ENCODE measurements at places on chromosomes 12 and 14.

- no peak for DNase-seq
Observed at GRCh38 chr12:123497065-123497464, 36.5 kb downstream of the RILPL1 start.

DNA sequence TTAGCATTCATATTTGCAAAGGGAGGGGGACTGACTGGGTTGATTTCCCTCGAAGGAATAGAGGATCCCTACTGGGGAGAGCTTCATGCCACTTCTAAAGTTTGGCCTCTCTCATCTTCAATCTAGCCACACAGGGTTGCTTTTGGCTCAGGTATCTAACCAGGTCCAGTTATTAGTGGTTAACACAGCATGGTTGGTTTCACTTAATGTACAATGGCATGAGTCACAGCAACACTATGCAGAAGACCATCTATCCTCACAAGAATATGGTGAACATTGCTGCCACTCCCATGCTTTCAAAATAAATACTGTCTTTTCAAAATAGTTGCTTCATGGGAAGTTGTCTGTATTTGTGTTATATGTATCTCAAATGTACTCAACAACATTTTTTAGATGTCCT is 6.6 kb upstream of the RAB3IP start:
- DNase-seq = no peak

DNA sequence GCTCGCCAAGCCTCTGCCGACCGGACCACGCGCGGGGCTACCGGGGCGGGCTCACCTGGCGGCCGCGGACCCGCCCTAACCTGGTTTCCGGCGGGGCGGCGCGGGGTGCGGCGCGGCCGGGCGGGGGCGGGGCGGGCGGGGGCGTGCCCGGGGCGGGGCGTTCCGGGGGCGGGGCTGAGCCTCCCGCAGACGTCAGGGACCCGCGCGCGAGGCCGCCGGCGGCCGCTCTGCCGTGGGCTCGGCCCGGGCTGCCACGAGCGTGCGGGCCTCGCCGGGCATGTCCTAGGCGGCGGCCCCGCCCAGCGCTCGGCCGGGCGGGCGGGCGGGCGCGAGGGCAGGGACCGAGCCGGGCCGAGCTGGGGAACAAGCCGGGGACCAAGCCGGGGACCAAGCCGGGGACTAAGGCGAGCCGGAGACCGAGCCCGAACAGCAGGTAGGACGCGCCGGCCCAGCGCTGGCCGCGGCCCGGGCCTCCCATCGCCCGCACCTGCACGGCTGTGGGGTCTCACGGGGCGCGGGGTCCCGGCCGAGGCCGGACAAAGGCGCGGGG is at the start of gene CEP170B:
CEP170B (plus strand) TSS at position 188 of the 550 bp plus-strand sequence. CDS start 3,183 bp downstream, outside the sequence.
- no peak for DNase-seq

- no peak for DNase-seq
Observed at GRCh38 chr12:105725054-105725453, 394.6 kb downstream of the C12orf75 start.

- DNase-seq = peak; percentile 89
Observed at GRCh38 chr14:85531587-85532373, 1.8 kb downstream of the FLRT2 start.

DNA sequence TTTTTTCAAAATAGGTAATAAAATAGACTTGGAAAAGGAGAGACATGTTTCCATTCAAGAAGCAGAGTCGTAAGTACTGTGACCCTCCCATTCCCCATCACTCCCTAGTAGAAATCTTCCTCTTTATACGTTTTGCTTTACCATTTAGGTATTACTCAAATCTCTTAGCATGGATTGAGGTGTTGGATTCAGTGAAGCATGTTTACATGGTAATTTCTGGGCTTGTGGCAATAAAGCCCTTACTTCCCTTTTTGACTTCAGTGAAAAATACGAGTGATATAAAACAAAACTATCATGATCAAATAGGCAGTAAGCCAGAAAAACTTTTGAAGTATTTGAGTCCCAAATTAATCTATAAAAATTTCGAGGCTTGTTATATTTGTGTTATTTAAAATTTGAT is 27.4 kb downstream of the RAB21 start:
- DNase-seq = no peak

DNA sequence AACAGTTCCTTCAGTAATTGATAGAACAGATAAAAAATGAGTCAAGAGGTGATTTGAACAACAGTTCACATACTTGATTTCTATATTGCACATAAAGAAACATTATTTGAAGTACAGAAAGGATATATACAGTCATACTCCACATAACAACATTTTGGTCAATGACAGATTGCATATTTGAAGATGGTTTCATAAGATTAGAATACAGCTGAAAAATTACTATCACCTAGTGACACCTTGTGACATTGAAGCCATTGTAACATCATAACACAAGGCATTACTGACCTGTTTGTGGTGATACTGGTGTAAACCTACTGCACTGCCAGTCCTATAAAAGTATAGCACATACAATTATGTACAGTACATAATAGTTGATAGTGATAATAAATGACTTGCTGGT is 43.1 kb upstream of the ABCC9 start:
- no peak for DNase-seq

GRCh38 chr14:49954171-49954631 is 61.3 kb downstream of the ARF6 start:
- no peak for DNase-seq

DNA sequence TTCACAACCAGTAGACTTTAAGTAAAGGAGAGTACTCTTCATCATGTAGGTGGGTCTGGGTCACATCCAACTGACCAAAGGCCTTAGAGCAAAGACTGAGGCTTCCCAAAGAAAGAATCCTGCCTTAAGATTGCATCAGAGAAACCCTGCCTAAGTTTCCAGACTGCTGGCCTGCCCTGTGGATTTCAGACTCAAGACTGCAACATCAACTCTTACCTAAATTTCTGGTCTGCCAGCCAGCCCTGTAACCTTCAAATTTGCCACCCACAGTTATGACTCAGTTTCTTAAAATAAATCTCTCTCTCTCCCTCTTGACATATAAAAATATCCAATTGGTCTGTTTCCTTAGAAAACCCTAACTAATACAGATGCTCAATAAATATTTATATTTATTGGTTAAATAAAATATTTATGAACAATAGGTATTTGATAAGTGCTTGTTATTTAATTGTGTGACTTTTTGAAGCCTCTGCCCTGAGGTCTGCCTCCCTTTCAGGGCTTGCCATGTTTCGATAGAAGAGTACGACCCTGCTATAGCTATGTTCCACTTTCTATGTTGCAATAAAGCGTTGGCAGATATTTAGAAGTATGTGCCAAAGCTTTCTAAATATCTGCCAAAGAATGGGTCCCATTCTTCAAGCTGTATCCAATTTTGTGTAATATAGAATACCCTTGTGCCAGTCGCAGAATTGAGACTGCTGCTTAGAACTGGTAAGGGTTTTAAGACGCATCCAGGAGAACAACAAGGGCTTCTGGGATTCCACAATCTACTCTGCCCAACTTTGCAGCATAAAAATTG is 65.7 kb downstream of the TMEM30B start:
- DNase-seq = no peak

DNA sequence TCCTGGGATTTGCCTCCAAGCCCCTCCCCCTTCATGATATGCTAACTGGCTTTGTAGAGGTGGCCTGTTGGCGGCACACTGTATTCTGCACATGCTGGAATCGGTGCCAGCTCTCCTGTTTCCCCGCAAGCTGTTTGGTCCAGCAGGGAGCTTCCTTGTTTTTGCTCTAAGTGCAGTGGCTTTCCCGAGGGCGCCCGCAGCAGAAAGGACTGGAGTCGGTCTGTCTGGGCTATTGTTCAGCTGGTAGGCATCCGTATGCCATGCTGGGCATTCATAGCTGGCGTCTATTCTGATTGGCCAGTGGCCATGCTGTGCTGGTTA is 88.9 kb upstream of the MED13L start:
- no peak for DNase-seq

DNA sequence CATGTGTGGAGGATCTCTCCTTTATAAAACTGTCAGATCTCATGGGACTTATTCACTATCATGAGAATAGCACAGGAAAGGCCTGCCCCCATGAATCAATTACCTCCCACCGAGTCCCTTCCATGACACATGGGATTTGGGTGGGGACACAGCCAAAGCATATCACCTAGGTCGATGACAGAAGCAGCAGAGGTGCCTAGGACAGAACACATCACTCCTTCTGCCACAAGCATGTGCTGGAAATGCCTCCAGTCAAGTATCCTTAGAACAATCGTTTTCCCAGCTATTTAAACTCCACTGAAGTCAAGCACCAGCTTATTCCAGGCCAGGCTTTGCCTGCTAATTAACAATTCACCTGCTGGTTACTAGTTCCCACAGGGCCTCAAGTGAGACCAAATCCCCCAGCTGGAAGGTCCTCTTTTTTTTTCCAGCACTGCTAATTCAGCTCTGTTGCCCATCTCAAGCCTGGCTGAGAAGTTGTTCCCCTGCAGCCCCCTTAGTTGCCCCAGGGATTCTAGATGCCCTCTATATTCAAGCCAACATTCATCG is 212.3 kb upstream of the NUDT4 start:
- DNase-seq = no peak

DNA sequence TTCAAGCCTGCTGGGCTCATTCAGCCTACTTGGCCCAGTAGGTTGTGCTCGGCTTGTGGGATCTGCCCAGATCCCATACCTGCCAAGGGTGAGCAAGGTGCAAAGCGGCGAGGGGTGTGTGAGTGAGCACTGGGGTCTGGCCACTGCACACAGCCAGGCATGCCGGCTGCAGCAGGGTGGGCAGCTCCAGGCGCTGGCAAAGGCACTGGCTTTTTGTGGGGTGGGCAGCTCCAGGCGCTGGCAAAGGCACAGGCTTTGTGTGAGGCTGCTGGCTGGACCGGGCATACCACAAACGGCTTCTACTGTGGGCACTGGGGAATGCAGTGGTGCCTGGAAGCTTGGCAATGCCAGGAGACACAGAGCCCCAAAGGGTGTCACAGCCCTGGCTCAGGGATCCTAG is 137.4 kb downstream of the SLC16A7 start:
- DNase-seq = no peak

All from posterior cingulate gyrus (tissue), 11 donors.